Suprapubic skin (tissue), 4 donors: ENCODE measurements at places on chromosomes 3 and 15.
A peak's percentile ranks its signal among the peaks of the same experiment; 100 is the strongest.

DNA sequence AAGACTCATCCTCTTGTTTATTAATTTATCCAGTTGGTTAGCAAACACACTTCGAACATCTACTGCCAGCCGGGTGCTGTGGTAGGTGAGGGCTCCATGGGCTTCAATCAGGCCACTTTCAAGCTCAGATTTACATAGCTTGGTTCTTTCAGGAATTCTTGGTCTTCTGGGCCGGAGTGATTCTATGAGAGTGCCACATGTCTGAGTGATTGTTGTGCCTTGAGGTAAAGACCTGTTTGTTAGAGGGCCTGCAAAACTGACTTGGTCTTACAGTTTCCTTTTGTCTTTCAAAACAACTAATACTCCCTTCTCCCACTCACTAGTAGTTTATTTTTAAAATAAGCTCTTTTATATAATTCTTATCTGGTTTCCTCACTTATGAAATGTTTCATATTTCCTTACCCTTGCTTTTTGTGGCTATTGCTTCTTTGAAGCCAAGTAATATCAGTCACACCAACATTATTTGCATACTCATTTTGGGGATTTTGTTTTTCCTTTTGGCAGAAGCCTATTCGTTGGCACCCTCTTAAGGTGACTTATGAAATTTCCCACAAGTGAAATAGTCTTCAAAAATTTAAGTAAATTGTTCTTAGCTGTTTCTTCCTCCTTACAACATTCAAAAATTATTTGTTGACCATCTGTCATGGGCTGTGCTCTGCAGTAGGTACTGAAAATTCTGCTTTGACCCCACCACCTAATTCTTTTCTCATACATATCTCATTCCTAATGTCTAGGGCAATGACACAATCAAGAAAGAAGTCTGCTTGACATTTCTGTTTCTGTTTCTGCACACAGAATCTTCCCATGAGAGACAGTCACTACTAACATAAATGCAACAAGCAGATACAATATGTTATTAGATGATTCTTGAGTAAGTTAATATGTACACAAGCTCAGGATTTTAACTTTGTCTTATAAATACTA lies 120.2 kb downstream of the LRRC28 start:
- peaks cover 17% of the 10 kb centered on the region for H3K36me3 ChIP-seq
- H3K4me1 ChIP-seq = peaks cover 2% of the 10 kb centered on the region

- DNase-seq = no peak
- no peaks in the 10 kb centered on the region for H3K27me3 ChIP-seq
- no peak overlapping the region for H3K4me3 ChIP-seq
These were observed 182.6 kb downstream of the TP63 start for GRCh38 chr3:189813647-189814240.

DNA sequence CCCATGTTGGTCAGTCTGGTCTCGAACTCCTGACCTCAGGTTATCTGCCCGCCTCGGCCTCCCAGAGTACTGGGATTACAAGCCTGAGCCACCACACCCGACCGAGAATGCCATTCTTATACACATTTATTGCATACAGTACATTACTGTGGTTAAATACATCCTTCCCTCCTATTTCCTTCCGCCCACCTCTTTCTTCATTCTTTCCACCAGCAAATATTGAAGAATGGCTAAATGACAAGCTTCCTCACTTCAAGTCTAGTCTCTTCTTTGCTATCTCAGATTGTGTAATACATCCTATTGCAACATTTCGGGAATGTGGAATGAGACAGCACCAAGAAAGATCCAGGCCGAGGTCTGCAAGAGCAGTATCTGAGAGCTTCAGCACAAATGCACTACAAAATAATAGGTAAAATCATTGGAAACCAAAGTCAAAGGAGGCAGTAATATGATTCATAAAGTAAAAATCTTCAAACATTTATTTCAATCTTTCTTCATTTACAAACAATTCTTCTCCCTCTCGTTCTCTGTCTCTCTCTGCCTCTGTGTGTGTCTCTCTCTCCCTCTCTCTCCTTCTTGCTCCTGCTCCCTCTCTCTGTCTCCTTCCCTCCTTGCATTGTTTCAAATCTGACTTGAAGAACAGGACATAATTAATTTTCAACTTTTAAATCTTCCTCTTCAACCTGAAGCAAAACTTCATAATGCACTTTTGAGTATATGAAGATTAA lies 94.7 kb upstream of the TGFBR2 start:
- H3K27ac ChIP-seq = peak overlapping the region; percentile 35
- no peak for DNase-seq
- no peaks in the 10 kb centered on the region for H3K27me3 ChIP-seq
- peaks cover 12% of the 10 kb centered on the region for H3K4me1 ChIP-seq
- H3K4me3 ChIP-seq = no peak overlapping the region
- no peaks in the 10 kb centered on the region for H3K36me3 ChIP-seq

DNA sequence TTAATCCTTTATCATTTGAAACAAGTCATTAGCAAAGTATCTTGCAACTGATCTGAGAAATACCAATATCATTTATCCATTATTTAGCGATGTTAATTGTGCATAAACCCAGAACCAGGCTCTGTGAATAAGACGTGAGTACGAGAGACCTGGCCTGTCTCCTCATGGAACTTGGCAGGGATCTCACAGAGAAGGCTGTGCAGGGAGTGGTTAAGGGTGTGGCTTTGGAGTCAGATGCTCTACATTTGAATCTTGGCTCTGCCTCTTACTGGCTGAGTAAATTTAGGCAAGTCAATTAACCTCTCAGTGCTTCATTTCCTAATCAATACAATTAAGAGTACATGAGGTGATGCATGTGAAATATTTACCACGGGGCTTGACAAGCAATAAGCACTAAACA lies 39.9 kb upstream of the TBL1XR1 start:
- no peak for DNase-seq
- no peaks in the 10 kb centered on the region for H3K36me3 ChIP-seq
- no peaks in the 10 kb centered on the region for H3K27me3 ChIP-seq
- no peak overlapping the region for H3K27ac ChIP-seq

DNA sequence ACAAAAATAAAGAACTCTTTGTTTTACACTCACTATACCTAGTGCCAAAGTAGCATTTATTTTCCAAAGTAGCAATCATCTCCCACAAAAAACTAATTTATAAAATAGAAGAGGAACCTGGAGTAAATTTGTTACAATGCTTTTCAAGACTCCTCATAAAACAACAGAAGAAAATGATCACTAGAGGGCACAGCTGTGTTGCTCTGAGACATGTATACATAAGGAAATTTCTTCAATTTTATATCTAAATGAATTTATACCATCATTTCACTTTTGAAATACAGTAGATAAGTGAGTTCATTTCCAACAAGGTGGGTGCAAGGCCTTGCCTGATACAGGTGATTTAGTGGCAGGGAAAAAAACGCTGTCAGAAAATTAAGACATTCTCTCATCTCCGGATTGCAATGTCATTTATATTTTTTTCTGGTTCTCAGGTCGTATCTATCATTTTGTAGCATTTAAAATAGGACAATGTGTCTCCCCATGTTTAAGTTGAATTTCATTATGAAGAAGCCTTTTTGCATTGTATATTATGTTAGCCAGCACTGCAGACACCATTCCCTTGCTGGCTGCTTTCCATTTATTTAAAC lies 25.3 kb upstream of the ARHGEF26 start:
- no peaks in the 10 kb centered on the region for H3K27me3 ChIP-seq
- H3K36me3 ChIP-seq = no peaks in the 10 kb centered on the region
- no peak overlapping the region for H3K27ac ChIP-seq
- DNase-seq = no peak
- H3K4me1 ChIP-seq = no peaks in the 10 kb centered on the region

GRCh38 chr3:2938711-2939110 lies 171.5 kb downstream of the IL5RA start:
- no peaks in the 10 kb centered on the region for H3K4me1 ChIP-seq
- H3K27me3 ChIP-seq = no peaks in the 10 kb centered on the region
- no peak overlapping the region for H3K27ac ChIP-seq
- no peak overlapping the region for H3K4me3 ChIP-seq

DNA sequence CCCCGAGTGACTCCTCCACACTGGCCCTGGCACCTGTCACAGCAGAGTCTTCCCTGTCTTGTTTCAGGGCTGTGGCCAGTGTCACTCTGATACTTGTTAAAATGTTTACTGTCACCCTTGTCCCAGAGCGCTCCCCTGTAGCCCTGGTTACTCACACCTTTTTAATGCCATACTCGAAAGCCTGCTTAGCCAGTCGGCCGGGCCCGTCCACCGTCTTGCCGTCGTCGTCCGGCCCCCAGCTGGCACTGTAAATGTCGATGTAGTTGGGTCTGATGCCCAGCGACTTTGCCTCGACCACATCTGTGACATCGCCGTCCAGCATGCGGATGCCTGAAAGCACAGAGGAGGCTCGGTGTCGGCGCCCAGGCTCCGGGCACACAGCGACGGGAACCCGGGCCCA lies 91.3 kb downstream of the PCSK6 start:
- H3K36me3 ChIP-seq = no peaks in the 10 kb centered on the region
- H3K4me3 ChIP-seq = no peak overlapping the region
- DNase-seq = peak; percentile 45
- no peaks in the 10 kb centered on the region for H3K4me1 ChIP-seq
